ENCODE measurements at places on chromosomes 5 and 9.

DNA sequence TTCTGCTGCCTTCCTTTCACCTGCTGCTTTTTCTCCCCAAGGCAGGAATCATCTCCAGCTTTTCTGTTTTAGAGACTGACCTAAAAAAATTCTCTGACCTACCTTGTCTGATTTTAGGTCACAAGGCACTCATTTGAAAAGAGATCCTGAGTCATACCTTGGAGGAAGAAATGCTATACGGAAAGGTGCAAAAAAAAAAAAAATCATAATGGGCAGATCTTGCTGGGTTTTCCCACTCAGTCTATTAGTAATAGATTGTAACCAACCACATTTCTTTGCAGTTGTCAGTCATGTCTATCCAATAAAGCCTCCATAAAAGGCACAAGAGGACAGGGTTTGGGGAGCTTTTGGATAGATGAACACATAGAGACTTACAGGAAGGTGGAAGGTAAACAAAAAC lies 70.0 kb downstream of the MTREX start:
- H3K4me1 ChIP-seq = peaks cover 3% of the 10 kb centered on the region
- peaks cover 33% of the 10 kb centered on the region for H3K36me3 ChIP-seq
- H3K27ac ChIP-seq = peak overlapping the region; percentile 26
- no peaks in the 10 kb centered on the region for H3K27me3 ChIP-seq

DNA sequence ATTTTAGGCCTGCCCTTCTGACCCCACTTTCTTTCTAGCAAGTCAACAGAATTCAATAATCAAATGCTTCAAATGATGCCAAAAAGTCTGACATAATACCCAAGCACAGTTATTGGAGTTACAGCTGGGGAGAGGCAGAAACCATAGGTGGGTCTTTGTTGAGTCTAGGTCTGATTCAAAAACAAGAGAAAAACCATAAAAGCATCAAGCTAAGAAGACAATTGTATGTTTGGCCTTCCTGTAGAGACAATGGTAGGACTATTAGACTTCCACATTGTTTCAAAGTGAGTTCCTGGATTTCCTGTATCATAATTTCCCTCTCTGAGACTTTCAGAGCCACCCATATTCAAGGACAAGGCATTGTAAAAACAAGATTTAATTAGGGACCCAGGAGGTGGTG lies 16.8 kb upstream of the CCDC192 start:
- H3K4me3 ChIP-seq = no peak overlapping the region
- no peaks in the 10 kb centered on the region for H3K4me1 ChIP-seq
- no peak overlapping the region for H3K27ac ChIP-seq
- no peaks in the 10 kb centered on the region for H3K36me3 ChIP-seq
- peaks cover 12% of the 10 kb centered on the region for H3K27me3 ChIP-seq

DNA sequence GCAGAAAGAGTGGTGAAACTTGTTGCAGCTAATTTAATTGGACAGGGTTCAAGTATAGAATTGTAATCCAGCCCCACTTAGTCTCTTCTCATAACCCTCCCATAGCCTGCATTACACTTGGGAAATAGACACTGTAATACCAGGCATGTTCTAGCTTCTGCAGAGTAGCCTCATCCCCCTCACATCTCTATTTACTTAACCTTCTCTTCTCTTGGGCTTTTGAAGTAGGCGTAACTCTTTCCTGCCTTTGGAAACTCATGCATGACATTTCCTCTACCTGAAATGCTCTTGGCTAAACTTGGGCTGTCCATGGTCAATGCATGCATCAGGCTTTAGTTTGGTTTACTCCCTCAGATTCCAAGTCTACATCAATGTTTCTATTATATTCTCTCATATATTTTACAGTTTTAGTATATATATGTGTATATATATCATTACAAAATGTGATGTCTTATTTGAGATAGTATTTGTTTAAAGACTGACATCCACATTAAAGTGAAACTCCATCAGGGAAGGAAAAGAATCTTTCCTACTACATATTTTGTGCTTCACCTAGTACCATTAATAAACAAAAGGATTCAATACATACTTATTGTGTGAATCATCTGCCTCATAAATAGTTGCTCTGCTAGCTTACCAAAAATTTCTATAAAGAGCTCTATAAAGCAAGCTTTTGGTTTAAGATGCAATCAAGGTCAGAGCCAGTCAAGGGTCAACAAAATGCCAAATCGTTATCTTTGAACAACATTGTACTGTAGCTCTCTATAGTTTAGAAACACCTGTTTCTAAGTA lies 1158.0 kb downstream of the MAT2B start:
- H3K36me3 ChIP-seq = no peaks in the 10 kb centered on the region
- no peak overlapping the region for H3K4me3 ChIP-seq
- no peaks in the 10 kb centered on the region for H3K27me3 ChIP-seq
- H3K4me1 ChIP-seq = no peaks in the 10 kb centered on the region
- DNase-seq = no peak

- no peak for DNase-seq
- peaks cover 40% of the 10 kb centered on the region for H3K27me3 ChIP-seq
- no peak overlapping the region for H3K4me3 ChIP-seq
- H3K4me1 ChIP-seq = peaks cover 9% of the 10 kb centered on the region
- H3K36me3 ChIP-seq = peaks cover 10% of the 10 kb centered on the region
- H3K27ac ChIP-seq = no peak overlapping the region
Measured at GRCh38 chr5:124733329-124733650, 13.1 kb downstream of the ZNF608 start.

GRCh38 chr5:172412724-172413286 lies 41.5 kb downstream of the SH3PXD2B start:
- peaks cover 6% of the 10 kb centered on the region for H3K4me1 ChIP-seq
- H3K27ac ChIP-seq = no peak overlapping the region
- H3K4me3 ChIP-seq = no peak overlapping the region
- H3K27me3 ChIP-seq = peaks cover 8% of the 10 kb centered on the region
- DNase-seq = no peak
- H3K36me3 ChIP-seq = no peaks in the 10 kb centered on the region

Measured in natural killer cell treated with Interleukin-12 subunit alpha and Interleukin-12 subunit beta and Interleukin-15 and Interleukin-18, amount 100 ng/mL, for 72 hours (primary cell).